ENCODE measurements at places on chromosomes 6 and 20.

- no peak for DNase-seq
These were observed 5.6 kb upstream of the CEP85L start for GRCh38 chr6:118656847-118657451.

GRCh38 chr6:90286884-90287488, 9.7 kb downstream of the BACH2 start:
- DNase-seq: peak; percentile 49

GRCh38 chr6:26240157-26241032, 124.6 kb upstream of the BTN3A2 start:
- DNase-seq: peak; percentile 94

GRCh38 chr6:111230351-111231089, 143.2 kb downstream of the SLC16A10 start:
- no peak for DNase-seq

- DNase-seq: peak; percentile 4
These were observed 41.6 kb downstream of the ZBTB2 start for GRCh38 chr6:151349651-151350270.

DNA sequence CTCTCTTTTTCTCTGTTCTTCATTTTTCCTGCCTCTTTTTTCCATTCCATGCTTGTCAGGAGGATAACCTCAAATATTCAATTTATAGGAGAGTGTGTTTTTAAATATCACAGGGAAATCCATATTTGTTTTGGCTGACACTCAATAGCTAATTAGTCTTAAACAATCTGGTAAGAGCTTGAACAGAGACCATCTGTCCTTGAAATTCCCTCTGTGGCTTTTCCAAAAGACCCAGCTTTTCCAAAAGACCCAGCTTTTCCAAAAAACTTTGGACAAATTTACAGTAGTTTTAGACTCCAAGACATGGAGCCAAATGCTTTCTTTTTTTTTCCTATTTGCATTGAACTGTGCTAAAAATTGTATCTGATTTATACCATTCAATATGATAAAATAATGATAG, 127.4 kb upstream of the FAM83B start:
- peak; percentile 63 for DNase-seq

DNA sequence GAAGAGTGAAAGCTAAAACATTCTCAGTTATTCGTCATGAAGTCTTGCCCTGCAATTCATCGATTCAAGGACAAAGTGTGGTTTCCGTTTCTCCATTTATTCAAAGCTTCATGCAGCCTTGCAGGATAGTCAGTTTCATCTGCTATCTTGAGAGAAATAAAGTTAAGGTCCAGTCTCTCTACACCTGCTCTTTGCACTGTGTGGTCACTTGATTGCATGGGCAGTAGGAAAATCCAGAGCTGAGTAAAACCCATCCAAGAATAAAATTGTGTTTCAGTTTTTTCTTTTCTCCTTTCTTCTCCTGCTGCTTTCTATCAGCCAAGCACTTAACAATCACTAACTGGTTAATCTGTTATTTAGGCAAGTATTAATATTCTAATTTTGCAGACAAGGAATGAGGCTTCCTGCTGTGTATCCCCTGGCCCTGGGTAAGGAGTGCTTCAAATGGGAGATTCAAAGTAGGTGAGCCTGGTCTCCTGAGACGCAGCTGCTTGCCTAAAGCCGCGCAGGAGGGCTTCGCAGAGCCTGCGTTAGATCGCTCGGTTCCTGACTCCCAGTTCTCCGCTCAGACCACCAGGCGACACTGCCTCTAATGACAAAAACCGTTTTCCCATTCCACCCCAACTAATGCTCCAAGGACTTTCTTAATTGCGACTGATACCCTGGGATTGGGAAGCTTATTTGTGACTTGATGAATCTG, 808.3 kb downstream of the TFAP2A start:
- no peak for DNase-seq

- DNase-seq: no peak
These were observed 53.0 kb downstream of the TNFAIP3 start for GRCh38 chr6:137919837-137920730.

DNA sequence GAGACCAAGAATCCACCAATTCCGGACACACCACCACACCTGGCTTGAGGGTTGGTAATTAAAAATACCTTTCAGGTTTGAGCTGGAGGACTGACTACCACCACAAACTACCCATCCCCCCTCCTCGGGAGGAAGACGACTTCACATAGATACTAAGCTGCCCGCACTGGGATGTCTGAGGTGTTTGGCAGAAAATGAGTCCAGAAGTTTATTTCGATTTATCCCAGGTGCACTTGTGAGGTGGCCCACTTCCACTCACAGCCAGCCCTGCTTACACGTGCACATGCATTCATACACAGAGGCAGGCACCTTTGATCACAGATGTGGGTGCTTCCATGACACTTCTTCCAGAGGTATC, 187.1 kb downstream of the ID4 start:
- no peak for DNase-seq

GRCh38 chr6:47075168-47075567, 33.0 kb upstream of the ADGRF1 start:
- DNase-seq: no peak

GRCh38 chr6:141364232-141364631, 768.5 kb upstream of the GJE1 start:
- DNase-seq: no peak

- DNase-seq: no peak
These were observed 148.9 kb downstream of the KHDC1L start for GRCh38 chr6:73076211-73076954.

- DNase-seq: peak; percentile 39
These were observed 121.1 kb downstream of the FOXA2 start for GRCh38 chr20:22462975-22463914.

DNA sequence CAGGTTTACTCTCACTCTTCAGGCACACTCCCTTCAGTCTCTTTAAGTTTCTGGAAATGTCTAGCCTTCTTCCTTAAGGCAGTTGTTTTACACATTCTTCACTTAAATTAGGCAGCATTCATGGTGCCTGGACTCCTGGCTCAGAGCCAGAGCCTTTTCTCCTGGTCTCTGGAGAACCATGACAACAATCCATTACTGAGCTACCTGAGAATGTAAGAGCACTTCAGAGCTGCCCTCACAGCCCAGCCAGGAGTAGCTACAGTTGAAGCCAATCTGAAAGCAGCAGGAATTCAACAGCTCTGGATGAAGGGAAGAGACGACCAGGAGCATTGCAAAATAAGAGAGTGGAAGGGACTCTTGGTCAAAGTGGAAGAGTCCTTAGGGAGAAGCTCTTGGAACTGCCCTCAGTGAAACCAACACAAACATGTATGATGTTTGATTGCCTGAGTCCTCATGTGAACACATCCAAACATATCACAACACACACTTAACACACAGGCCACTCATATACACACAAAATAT, 416.8 kb upstream of the SPTLC3 start:
- DNase-seq: no peak

DNA sequence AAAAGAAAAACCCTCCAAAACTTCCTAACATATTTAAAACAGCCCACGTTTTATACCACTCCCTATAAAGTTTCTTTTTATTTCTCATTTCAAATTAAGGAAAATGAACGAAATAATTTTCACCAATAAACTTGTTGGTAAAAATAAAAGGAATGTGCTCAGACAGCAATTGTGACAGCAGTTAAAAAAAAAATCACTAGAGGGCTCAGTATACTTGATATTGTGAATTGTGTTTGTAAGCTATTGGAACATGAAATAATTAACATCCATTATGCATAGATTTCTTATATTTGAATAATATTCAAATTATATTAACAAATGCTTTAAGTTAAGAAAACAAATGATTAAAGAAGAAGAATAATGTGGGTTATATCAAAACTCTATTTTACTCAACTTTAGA, 105.5 kb downstream of the ASCC3 start:
- no peak for DNase-seq

DNA sequence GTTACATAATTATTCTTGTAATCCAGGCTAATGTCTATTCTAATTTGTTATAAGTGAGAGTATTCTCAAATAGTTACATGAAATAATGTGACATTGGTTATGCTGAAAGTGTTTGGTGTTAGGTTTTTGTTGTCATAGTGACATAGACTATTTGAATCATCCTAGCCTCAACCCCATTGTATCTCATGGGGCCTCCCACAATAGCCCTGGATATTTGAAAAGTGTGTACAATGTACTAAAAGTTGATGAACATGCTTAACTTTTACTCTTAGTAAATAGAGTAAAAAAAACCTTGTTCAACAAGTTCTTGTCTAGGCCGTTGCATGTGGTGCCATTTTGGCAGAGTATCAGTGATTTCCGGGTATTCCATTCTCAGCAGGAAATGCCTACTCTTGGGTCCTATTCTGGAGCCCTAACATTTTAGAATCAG, 83.0 kb downstream of the RTN4IP1 start:
- no peak for DNase-seq

- no peak for DNase-seq
These were observed 137.3 kb downstream of the SULF2 start for GRCh38 chr20:47647994-47648393.

- DNase-seq: no peak
These were observed 43.7 kb upstream of the BCAS1 start for GRCh38 chr20:54114109-54114508.

- DNase-seq: no peak
These were observed 39.6 kb downstream of the PLCG1 start for GRCh38 chr20:41176711-41177552.

- no peak for DNase-seq
These were observed 99.5 kb upstream of the FOXC1 start for GRCh38 chr6:1510239-1510638.

GRCh38 chr6:75436869-75437268, 56.7 kb downstream of the FILIP1 start:
- DNase-seq: no peak

GRCh38 chr6:117346142-117346930, 79.4 kb downstream of the ROS1 start:
- no peak for DNase-seq

DNA sequence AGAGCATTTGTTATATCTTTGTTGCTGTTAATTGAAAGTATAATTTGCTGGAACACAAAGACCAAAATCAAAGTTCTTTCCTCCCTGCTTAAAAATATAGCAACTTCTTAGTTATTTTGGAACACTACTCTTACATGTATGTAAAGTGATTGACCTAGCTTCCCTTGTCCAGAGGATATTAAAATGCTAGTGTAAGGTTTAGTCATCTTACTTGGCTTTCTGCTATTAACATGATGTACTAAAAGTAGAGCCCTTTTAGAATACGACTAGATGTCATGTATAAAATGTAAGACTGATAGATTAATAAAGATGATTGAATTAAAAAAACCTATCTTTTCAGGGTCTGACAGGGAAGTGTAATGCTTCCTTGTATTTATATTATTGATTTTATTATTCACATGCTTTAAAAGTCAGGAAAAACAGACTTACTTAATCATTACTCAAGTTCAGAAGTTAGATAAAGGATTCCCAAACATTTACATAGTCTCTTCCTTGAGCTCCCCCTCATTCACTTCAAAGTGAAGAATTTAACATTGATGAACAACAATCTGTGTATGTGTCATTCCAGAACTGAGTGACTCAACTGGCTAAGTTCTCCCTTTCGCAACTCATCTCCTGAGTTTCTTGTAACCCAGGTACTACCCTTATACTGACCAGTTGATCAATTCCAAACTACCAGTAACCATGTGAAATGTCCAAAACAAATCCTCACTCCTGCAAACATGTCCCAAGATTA, 50.9 kb downstream of the BTBD9 start:
- DNase-seq: no peak

DNA sequence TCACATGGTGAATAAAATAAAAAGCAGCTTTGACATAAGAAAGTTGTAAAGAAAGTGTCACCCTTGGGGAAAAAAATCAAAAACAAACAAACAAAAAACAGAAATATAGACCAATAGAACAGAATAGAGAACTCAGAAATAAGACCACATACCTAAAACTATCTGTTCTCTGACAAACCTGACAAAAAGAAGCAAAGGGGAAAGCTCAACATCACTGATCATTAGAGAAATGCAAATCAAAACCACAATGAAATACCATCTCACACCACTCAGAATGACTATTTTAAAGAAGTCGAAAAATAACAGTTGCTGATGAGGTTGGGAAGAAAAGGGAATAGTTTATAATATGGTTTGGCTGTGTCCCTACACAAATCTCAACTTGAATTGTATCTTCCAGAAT, 159.1 kb downstream of the TINAG start:
- DNase-seq: no peak

DNA sequence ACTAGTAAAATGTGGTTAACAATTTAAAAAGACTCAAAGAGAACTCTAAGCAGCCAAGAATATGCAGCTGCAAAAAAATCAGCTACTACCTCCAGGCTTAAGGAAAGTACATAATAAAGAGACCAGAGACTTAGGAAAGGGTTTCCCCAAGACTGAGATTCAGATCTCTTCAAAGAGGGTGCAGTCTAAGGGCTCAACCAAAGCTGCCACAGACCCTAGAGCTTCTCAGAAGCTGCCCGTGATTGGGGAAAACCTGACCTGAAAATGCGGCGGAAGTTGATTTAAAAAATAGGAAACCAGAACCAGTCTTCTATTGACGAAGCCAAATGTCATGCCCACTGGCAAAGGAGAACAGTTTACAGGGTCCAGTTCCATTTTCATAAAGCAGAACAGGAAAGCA, 516.8 kb upstream of the MARCKS start:
- DNase-seq: no peak

GRCh38 chr6:829656-830055, 136.7 kb upstream of the EXOC2 start:
- no peak for DNase-seq

- DNase-seq: no peak
These were observed 349.8 kb upstream of the ARID1B start for GRCh38 chr6:156427345-156427744.

DNA sequence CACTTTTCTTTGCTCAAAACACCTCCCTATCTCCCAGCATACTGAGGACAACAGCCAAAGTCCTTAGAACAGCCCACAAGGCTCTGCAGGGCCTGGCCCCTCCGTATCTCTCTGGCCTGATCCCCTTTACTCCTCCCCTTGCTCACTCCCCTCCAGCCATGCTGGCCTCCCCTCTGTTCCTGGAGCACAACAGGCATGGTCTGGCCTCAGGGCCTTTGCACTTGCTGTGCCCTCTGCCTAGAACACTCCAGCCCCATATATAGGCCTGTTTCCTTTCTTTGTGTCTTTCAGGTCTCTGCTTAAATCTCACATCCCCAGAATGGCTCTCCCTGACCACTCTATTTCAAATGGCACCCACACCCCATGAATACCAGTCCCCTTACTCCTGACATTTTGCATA, 62.7 kb downstream of the KCNB1 start:
- DNase-seq: no peak

DNA sequence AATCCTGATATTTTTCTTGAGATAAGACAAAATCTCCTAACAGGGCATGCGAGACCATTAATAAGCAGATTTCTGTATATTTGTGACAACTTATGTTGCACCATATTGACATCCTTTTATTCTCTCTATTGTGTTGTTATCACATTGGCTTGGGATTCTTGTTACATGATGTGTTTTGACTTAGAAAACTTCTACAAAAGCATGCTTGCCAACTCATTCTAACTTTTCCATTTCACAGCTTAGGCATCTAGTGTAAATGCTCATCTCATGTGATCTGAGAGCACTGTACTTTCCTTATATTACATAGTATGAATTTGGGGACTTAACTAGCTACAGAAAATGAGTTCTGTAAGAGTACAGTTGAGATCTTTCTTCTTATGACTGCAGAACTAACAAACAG, 1040.7 kb upstream of the ADGRB3 start:
- no peak for DNase-seq

All from kidney (tissue), 22 donors.